ENCODE measurements at places on chromosomes 6 and 20. TPM values are rescaled to one million over a fixed set of nuclear protein-coding genes. Genes with fewer than 3 reads are reported as not detected.

Gene MUC21
- 0.07 TPM for polyA plus RNA-seq

Gene GINS1
- polyA plus RNA-seq, result 0.67 TPM

Gene BMP7
- not detected for polyA plus RNA-seq

Gene FOXQ1
- polyA plus RNA-seq, result not detected

Gene DCDC2
- 1.1 TPM for polyA plus RNA-seq

Gene DEFB119
- polyA plus RNA-seq, result not detected

Gene CDSN
- polyA plus RNA-seq, result not detected

Gene MUC22
- polyA plus RNA-seq, result 0.38 TPM

Gene PAX1
- 0.16 TPM for polyA plus RNA-seq

Gene HDGFL1
- polyA plus RNA-seq, result not detected

Gene COQ3
- polyA plus RNA-seq, result 20.0 TPM

Gene CALHM6
- polyA plus RNA-seq, result 0.97 TPM

Gene E2F3
- 15.3 TPM for polyA plus RNA-seq

Gene PCMTD2
- polyA plus RNA-seq, result 17.4 TPM

Gene SMAP1
- polyA plus RNA-seq, result 19.0 TPM

Gene GHRH
- not detected for polyA plus RNA-seq

Gene ZC3H12D
- polyA plus RNA-seq, result 0.26 TPM

Gene LY6G6F
- not detected for polyA plus RNA-seq
